ENCODE measurements at places on chromosomes 12 and 14.
A peak's percentile ranks its signal among the peaks of the same experiment; 100 is the strongest.

GRCh38 chr14:76981670-76982069, 46.8 kb downstream of the IRF2BPL start:
- DNase-seq, result no peak

DNA sequence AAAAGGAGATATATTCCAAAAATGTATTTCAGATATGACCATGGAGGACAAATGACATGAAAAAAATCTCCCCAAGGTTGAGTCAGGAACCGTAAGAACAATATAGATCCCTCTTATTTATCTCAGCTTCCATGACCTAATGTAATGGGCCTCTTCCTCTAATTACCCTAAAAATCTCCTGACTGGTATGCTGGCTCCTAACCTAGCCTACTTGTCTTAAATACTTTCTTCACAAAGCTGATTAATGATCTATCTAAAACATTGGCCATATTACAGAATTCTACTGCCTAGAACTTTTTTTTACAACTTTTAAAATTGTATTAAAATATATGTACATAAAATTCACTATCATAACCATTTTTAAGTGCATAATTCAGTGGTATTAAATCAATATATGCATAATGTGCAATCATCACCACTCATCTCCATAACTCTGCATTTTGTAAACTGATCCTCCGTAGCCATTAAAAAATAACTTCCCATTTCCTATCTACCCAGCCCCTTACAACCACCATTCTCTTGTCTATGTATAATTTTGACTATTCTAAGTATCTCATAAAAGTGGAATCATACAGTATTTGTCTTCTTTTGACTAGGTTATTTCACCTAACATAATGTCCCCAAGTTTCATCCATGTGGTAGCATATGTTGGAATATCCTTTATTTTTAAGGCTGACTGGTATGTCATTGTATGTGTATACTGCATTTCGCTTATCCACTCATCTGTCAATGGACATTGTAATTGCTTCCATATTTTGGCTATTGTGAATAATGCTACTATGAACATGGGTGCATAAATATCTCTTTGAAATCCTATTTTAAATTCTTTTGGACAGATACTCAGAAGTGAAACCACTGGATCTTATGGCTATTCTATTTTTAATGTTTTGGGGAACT, 464.6 kb downstream of the ADAMTS20 start:
- no peak for DNase-seq

- no peak for DNase-seq
Measured at GRCh38 chr14:43540948-43541347, 966.1 kb downstream of the FSCB start.

DNA sequence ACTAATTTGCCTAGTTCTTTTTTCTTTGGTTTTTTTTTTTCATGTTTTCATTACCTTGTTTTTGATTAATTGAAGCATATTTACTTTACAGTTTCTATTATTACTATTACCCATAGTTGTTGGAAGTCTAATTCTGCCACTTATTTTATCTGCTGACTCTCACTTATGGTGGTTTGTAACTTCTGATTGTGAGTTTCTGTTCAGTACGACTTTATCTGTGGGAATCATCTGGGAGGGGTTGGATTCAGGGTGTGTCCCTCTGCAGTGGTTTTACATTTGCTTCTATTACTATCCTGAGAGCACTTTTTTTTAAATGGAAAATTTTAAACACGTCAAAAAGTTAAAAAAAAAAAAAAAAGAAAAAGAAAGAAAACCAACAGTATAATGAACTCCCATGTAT, 26.4 kb upstream of the SOS2 start:
- DNase-seq, result no peak

DNA sequence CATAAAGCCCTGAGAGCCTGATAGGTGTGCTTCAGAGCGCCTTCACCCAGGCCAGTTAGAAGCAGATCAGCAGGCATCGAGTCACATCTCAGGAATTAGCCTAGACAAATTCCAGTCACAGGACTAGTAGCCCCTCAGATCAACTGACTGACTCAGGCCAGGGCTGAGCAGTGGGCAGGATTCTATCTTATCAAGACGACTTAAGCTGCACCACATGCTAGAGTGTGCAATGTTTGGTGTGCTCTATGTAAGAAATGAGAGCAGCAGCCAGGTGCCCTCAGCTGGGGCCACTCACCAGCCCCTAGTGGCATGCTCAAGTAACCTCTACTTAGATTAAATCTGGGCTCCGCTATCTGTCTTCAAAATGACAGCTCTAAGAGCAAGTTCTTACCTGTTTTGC, 19.7 kb upstream of the NGB start:
- no peak for DNase-seq

GRCh38 chr14:24461336-24461735, 18.8 kb upstream of the SDR39U1 start:
- DNase-seq, result no peak

- no peak for DNase-seq
Measured at GRCh38 chr12:32559434-32559833, 119.7 kb upstream of the DNM1L start.

DNA sequence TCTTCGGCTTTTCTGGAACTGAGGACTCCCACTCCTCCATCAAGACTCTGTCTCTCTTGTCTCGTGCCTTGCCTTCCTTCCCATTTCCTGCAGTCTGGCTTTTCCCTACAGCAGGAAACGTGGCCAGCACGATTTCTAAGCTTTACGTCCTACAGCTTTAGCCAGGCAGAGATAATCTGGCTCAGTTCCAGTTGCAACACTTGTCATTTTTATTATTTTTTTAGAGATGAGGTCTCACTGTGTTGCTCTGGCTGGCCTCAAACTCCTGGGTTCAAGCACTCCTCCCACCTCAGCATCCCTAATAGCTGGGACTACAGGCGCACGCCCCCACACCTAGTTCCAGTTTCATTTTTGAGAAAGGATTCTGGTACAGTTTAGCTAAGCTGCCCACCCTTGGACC, 19.9 kb downstream of the CALM1 start:
- DNase-seq, result no peak

DNA sequence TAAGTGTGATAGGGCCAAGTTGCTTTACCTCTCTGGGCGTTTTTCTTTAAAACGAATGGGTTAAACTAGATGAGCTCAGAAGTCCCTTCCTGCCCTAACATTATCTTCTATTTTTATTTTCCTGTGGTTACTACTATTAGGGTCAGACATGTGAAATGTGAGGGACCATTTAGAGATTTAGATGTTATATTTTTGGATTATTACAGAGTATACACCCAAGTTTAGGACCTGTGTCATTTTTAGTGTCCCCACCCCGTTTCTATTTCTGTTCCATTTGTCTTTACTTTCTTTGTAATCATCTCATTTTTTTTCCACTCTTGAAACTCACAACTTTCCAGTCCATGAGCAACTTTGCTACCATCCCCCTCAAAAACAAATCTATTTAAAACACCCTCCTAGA, 56.3 kb downstream of the SLC4A8 start:
- DNase-seq, result no peak

- DNase-seq, result no peak
Measured at GRCh38 chr12:75905922-75906321, 125.7 kb downstream of the PHLDA1 start.

DNA sequence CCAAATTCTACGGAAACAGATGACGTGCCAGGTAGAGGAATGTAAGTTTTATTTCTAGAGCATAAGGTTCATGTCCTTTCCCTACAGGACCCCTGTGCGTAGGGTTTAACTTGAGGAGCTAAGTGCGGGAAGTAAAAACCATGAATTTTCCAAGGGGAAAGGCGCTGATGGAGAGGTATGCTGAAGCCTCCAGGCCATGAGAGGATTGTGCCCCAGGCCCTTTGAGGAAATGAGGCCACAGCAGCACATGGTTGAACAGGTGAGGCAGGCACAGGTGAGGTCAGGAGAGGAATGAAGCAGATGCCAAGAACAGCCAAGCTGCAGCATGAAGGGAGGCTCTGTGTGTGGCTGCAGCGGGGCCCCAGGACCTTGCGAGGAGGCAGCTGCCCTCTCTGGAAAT, 14.7 kb downstream of the ESRRB start:
- no peak for DNase-seq

DNA sequence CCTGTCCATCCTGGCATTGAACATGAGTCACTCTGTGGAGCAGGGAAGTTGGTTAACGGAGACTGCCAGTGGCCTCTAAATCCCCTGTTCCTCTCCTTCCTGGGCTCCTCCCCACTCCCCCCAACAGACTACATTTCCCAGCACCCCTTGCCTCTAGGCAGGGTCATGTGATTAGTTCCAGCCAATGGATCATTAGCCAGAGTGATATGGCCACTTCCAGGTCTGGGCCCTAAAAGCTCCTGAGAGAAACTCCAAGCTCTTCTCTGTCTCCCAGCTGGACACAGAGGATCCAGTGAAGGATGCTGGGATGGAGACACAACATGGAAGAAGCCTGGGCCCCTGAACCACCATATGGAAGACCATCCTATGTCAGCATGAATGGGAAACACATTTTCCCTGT, 54.4 kb upstream of the RFLNA start:
- no peak for DNase-seq

GRCh38 chr12:80212938-80213645, 113.8 kb downstream of the OTOGL start:
- no peak for DNase-seq

GRCh38 chr12:110109037-110109836, 14.9 kb upstream of the IFT81 start:
- DNase-seq, result peak; percentile 59

GRCh38 chr14:68862954-68863594, 70.2 kb upstream of the ZFP36L1 start:
- DNase-seq, result peak; percentile 37

DNA sequence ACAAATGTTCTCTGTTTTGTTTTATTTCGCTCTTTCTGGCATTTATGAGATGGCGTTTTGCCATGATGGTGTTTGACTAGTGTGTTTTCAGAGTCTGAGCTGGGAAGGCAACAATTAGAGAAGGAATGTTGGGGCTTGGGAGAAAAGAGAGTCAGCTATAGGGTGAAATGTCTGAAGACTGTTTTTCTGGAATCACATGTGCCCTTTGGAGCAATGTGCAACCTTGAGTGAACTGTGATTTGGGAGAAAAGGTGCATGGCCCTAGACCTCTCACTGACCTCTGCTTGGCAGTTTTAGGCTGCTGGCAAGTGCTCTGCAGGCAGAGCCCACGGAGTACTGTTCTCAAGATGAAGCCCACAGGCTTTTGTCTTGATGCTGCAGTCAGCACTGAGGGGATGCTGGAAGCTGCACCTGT, 379.9 kb upstream of the PDE3A start:
- no peak for DNase-seq

Data from T1000 (cell line).